Stimulated activated CD8-positive, alpha-beta memory T cell treated with anti-CD3 and anti-CD28 coated beads, Interleukin-2, amount 100 ng/mL, for 1 hour (primary cell): ENCODE measurements at places on chromosomes 2 and 18.

- DNase-seq = no peak
Measured at GRCh38 chr2:198359308-198359707, 554.9 kb downstream of the PLCL1 start.

GRCh38 chr2:34785206-34785785 lies 1186.2 kb upstream of the FAM98A start:
- DNase-seq = no peak

GRCh38 chr2:233792720-233793119 lies 14.6 kb downstream of the MROH2A start:
- DNase-seq = no peak

- DNase-seq = no peak
Measured at GRCh38 chr2:203470371-203470770, 64.7 kb downstream of the RAPH1 start.

DNA sequence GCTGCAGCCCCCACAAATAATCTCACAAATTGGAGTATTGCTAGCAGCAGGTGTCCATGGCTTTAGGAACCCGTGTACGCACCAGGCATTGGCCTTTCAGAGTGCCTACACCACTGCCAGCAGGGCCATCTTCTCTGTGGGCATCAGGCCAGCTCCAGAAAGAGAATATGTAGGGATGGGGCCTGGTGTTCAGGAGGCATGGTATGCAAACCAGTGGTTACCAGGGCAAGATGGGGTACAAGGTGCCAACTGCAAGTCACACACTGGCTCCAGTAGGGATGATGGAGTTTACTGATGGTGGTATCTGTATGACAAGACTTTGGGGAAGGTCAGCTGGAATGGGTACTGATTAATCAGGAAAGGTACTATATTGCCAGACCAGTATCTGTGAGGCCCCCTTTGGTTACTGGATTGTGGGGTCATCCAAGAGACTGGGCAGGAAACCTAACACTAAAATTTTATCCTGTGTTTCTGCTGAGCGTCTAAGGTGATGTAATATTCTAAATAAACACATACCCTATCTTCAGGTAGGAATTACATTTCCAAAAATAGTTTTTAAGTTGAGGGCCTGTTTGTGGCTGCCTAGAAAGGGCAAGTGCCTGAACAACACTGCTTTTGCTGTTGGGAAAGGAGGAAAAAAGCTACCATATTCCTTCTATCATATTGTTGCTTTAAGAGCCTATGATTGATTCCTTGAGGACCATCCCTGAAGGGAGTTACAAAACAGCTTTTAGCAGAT lies 9.0 kb downstream of the CNOT9 start:
- no peak for DNase-seq

DNA sequence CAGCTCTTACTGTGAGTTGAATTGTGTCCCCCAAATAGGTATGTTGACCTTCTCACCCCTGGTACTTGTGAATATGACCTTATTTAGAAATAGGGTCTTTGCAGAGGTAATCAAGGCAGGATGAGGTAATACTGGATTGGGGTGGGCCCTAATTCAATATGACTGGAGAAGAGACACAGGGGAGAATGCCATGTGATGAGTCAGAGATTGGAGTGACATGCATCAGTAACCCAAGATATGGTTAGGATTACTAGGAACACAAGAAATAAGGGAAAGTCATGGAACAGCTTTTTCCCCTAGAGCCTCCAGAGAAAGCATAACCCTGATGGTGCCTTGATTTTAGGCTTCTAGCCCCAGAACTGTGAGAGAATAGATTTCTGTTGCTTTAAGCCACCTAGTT lies 37.0 kb upstream of the ATP5MC3 start:
- no peak for DNase-seq

DNA sequence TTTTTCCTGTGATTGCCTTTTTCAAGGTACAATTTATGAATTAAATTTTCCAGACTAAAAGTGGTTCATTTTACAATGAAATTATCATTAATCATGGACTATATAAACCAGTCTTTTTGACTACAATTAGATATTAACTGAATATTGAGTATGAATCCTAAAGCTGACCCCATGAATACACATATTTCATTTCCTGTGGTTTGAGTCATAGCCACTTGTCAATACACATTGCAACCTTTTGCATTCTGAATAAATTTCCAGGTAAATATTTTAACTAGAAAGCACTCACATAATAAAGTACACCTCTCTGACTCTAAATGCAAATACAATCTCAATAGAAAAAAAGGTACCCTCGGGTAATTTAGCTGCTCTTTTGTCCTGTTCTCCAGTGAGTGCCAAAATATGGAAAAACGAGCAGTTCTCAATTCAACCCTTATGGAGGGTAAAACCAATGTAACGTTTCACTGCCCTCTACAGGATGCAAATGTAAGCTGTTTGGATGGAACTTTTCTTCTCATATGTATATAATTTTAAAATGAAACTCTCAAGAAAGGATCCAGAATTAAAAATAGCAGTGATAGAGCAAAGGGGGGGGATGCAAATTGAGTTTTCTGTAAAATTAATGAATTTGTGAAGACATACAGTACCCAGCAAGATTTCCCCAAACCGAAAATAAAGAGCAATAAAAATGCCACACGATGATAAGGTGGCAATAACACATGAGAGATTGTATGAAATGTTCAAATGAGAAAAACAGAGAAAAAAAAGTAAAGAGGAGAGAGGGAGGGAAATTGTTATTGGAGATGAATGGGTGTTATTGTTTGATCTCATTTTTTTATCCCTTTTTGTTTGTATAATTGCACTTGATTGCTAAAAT lies 1795.7 kb upstream of the PIK3C3 start:
- no peak for DNase-seq

- DNase-seq = no peak
Measured at GRCh38 chr2:171522788-171523087, 464 bp downstream of the CYBRD1 start.

GRCh38 chr2:188522517-188522916 lies 230.8 kb downstream of the GULP1 start:
- no peak for DNase-seq

DNA sequence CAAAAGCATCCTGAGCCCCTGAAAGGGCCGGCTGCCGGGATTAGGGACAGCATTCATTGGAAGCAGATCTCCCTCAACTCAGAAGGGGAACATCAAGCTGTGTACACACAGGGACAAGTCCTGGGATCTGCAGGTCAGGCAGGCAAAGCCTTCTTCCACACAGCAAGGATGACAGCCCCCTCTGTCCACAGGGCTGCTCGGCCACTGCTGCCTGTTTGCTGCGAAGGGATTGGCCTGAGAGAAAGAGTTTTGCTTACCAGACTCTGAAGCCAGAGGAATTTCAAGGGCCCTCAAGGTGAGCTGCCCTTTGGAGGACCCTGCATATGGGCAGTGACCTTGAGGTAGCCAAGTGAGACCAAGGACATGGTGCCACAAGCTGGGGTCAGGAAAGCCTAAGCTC lies 11.1 kb downstream of the ZBTB7C start:
- no peak for DNase-seq

DNA sequence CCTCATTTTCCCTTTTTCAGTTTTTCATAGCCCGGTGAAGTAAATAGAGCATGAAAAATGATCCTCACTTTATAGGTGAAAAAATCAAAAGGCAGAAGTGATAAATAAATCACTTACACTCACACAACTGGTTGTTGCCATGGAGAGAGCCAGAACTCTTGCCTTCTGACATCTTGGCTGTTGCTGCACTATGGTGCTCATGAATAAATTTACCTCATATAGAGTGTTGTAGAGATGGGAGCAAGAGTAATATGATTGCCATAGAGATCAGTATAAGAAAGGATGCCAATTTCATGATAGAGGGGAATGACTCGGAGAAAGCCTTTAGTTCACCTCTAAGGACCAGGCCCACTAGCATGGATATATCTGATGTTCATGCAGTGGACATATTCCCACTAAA lies 82.5 kb upstream of the TMEM178A start:
- DNase-seq = no peak

DNA sequence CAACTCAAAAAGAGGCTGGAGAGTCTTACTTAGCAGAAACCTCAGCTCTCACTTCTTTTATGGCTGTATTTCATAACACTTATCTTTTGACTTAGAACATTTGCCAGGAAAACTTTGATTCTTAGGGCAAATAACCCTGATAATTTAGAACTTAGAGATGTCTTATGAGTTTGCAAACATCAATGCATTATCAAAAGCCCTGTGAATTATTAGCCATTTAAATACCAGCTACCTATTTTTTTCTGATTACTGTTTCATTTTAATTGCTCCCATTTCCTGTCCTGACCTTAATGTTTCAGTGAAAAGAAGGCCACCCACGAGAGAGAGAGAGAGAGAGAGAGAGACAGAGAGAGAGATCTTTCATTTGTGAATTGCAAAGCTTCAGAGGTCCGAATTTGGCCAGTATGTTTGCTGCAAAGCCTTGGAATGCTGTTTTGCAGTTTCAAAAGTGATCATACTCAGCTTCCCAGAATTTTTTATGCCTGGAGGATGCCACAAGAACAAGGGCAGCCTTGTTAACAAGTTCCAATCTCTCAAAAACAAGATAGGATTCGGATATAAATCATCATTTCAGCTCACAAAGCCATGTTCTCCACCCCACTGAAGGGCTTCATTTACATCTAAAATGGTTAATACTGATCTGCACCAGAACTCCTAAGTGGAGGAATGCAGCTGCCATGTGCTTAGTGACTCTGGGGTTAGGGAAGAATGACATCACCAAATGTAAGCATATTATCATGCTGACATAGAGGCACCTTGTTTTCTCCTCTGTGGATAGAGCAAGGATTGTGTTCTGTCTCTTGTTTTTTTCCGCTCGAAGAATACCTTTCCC lies 478.2 kb downstream of the ARHGAP15 start:
- DNase-seq = no peak

GRCh38 chr2:1674276-1674675 lies 70.0 kb downstream of the PXDN start:
- DNase-seq = no peak

GRCh38 chr2:18708203-18708715 lies 118.9 kb upstream of the NT5C1B start:
- DNase-seq = no peak

- no peak for DNase-seq
Measured at GRCh38 chr2:61664190-61664589, 126.0 kb upstream of the XPO1 start.

DNA sequence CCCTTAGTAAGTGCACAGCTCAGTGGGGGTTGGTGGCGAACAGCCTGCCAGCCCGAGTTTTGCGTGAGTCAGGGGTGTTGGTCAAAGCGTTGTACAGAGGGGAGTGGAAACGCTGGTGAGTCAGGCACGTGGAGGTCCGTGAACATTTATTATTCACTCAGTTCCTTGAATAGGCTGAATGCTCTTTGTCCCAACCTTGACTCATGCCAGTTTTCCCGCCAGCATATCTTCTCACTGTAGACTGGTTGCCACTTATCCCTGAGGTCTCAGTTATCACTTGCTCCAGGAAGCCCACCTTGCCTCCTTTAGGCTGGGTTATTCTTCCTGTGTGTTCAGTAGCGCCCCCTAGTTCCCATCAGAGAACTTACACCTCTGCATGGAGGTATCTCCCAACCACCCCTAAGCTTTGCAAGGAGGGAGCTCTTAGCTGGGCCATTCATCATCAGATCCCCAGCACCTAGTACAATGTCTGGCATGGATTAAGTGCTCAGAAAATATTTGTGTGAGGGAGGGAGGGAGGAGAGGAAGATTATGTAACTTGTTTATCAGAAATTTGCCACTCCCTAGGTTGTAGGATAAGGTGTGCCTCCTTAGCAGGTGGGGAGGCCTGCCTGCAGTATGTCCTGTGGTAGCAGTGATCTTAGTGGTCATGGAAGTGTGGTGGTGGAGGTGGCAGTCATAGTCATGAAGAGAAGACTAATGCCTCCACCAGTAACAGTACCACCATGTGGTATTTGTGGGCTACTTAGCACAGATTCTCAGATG lies 72.1 kb downstream of the CABLES1 start:
- no peak for DNase-seq

DNA sequence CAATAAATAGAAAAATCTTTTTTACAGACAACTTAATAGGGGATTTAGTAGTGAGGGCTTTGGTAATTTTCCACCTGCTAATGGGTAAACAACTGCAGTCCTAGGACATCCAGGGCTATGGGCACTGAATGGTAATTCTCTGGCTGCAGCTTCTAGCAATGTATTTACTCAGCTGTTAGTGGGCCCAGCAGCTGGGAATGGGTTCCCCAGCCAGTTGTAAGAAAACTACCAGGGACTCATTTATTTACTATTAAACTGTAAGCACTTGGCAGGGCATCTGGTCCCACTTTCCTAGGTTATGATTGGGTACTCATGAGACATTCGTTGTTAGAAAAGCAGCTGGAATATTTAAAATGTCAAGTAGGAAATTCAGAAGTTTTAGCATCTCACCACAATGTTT lies 363.8 kb upstream of the TRIB2 start:
- no peak for DNase-seq

GRCh38 chr2:190843890-190844699 lies 36.5 kb upstream of the GLS start:
- no peak for DNase-seq
